ENCODE measurements at places on chromosomes 5 and 9. TPM values are rescaled to one million over a fixed set of nuclear protein-coding genes. Genes with fewer than 3 reads are reported as not detected.

DNA sequence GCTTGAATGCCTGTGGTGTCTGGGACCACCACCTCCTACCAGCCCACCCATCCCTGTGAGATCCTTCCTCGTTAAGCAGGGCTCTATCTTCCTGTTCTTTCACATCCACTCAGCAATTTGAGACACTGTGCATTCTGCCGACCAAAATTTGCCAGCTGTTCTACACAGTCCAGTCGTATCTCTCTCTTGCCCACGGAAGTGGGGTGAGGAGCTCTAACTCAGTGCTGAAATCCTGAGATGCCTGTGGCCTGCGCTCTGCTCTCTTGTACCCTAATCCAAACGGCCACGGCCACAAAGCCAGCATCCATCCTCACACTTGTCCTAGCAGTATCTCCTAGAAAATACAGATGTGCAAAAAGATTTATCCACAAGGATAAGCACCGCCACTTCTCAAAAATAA, 97.9 kb downstream of the MVB12B start:
- no peaks in the 10 kb centered on the region for H3K27me3 ChIP-seq
- DNase-seq = no peak
- H3K36me3 ChIP-seq = peaks cover 20% of the 10 kb centered on the region
- H3K4me1 ChIP-seq = peaks cover 14% of the 10 kb centered on the region
- no peak overlapping the region for H3K27ac ChIP-seq

GRCh38 chr5:10699281-10699874, 61.7 kb downstream of the DAP start:
- DNase-seq = no peak
- no peaks in the 10 kb centered on the region for H3K27me3 ChIP-seq
- no peak overlapping the region for H3K4me3 ChIP-seq

- H3K4me3 ChIP-seq = no peak overlapping the region
- peaks cover 13% of the 10 kb centered on the region for H3K27me3 ChIP-seq
- no peak overlapping the region for H3K27ac ChIP-seq
- no peaks in the 10 kb centered on the region for H3K4me1 ChIP-seq
- no peaks in the 10 kb centered on the region for H3K36me3 ChIP-seq
These were observed 147.9 kb downstream of the MSX2 start for GRCh38 chr5:174872271-174872670.

- no peak overlapping the region for H3K27ac ChIP-seq
- H3K27me3 ChIP-seq = peaks cover 4% of the 10 kb centered on the region
- no peaks in the 10 kb centered on the region for H3K36me3 ChIP-seq
- H3K4me3 ChIP-seq = no peak overlapping the region
These were observed 119.3 kb downstream of the C5orf15 start for GRCh38 chr5:133849116-133849515.

DNA sequence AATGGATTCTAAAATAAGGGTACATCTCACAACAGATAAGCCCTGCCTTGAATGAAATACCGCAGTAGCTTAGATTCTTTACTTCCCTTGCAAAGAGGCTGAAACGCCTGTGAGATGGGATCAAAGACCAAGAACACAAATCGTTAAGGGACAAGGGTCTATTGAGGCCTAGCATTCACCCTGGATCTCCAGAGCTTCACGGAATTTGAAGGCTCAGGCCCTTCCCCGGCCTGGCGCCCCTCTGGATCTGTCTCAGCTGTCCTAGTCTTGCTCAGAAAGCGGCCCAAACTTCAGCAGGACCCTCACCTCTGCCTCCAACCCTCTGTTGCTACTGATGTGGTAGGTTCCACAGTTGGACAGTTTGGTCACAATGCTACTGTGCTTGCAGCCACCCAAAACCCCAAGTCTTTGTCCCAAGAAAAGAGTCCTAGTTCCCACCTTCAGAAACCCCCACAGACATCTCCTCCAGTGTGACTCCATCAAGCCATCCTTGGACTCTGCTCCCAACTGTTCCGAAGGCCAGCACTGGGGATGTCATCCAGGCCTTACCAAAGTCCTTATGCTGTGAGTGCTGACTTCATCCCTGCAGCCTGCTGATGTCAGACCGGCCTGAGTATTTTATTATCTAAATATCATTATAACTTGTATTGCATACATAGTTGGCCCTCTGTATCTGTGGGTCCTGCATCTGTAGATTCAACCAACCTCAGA, 9.4 kb downstream of the CORO2A start:
- no peaks in the 10 kb centered on the region for H3K27me3 ChIP-seq
- H3K4me1 ChIP-seq = peaks cover 28% of the 10 kb centered on the region
- H3K36me3 ChIP-seq = peaks cover 2% of the 10 kb centered on the region
- H3K4me3 ChIP-seq = no peak overlapping the region
- peak; percentile 13 for DNase-seq

GRCh38 chr5:131265311-131265803, 1.5 kb downstream of the CDC42SE2 start:
- no peaks in the 10 kb centered on the region for H3K27me3 ChIP-seq
- H3K4me1 ChIP-seq = peaks cover 29% of the 10 kb centered on the region
- no peaks in the 10 kb centered on the region for H3K36me3 ChIP-seq
- DNase-seq = no peak
- peak overlapping the region; percentile 80 for H3K27ac ChIP-seq

GRCh38 chr5:115713408-115713807, 87.6 kb upstream of the TMED7 start:
- H3K4me3 ChIP-seq = no peak overlapping the region
- no peak for DNase-seq
- peaks cover 9% of the 10 kb centered on the region for H3K27me3 ChIP-seq

GRCh38 chr5:91361055-91361701, 21.9 kb downstream of the ARRDC3 start:
- no peak overlapping the region for H3K4me3 ChIP-seq
- no peaks in the 10 kb centered on the region for H3K27me3 ChIP-seq
- DNase-seq = no peak
- no peaks in the 10 kb centered on the region for H3K4me1 ChIP-seq
- H3K27ac ChIP-seq = no peak overlapping the region

- DNase-seq = no peak
- H3K27me3 ChIP-seq = no peaks in the 10 kb centered on the region
- no peak overlapping the region for H3K4me3 ChIP-seq
- no peaks in the 10 kb centered on the region for H3K4me1 ChIP-seq
- no peak overlapping the region for H3K27ac ChIP-seq
- peaks cover 56% of the 10 kb centered on the region for H3K36me3 ChIP-seq
These were observed 9.1 kb downstream of the ZNF300 start for GRCh38 chr5:150895431-150896428.

- no peak overlapping the region for H3K27ac ChIP-seq
- H3K36me3 ChIP-seq = peaks cover 6% of the 10 kb centered on the region
- H3K27me3 ChIP-seq = no peaks in the 10 kb centered on the region
These were observed 174.0 kb downstream of the RAPGEF6 start for GRCh38 chr5:131460867-131461572.

GRCh38 chr9:111961009-111961408, 64.4 kb downstream of the UGCG start:
- H3K4me3 ChIP-seq = no peak overlapping the region
- H3K27me3 ChIP-seq = no peaks in the 10 kb centered on the region
- H3K36me3 ChIP-seq = no peaks in the 10 kb centered on the region
- peak overlapping the region; percentile 62 for H3K27ac ChIP-seq

DNA sequence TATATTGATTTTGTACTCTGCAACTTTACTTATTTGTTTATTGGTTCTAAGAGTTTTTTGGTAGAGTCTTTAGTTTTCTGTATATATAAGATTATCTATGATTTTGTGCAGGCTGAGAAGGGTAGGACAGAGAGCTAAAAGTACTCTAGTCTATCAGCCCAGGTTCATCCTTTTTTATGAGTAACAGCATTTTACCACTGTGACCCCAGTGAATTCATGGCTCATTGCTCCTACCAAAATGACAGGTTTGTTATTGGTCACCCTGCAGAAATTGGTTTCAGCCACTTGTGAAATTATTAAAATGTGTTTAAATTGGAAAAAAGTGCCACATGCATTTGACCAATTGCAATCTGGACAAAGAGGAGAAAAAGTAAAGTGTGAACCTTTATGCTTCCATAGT, 421.4 kb upstream of the DAB2 start:
- H3K4me1 ChIP-seq = peaks cover 17% of the 10 kb centered on the region
- no peak for DNase-seq
- H3K27ac ChIP-seq = no peak overlapping the region
- H3K4me3 ChIP-seq = no peak overlapping the region
- peaks cover 5% of the 10 kb centered on the region for H3K36me3 ChIP-seq

- no peak overlapping the region for H3K27ac ChIP-seq
- peaks cover 1% of the 10 kb centered on the region for H3K36me3 ChIP-seq
- no peaks in the 10 kb centered on the region for H3K4me1 ChIP-seq
These were observed 40.4 kb downstream of the EXD3 start for GRCh38 chr9:137382444-137383080.

DNA sequence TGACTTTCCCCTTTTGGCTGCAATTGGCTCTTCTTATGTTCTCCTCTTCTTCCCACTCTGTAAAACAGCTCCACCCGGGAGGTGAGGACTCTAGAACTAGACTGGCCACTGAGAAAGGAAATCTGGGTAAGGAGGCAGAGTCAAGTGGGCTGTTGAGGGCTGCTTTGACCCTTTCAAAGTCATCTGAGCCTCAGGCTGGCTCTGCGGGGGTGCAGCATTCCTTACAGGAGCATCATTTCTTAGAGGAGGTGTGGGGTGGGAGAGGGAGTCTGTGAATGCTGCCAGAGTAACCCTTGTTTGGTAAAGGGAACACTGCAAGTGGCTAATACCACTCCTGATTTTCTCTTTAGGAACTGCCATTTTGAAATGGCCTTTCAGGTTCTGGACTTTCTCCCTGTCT, 377.7 kb upstream of the SMARCA2 start:
- H3K27ac ChIP-seq = no peak overlapping the region
- H3K27me3 ChIP-seq = peaks cover 1% of the 10 kb centered on the region
- H3K36me3 ChIP-seq = no peaks in the 10 kb centered on the region
- H3K4me1 ChIP-seq = no peaks in the 10 kb centered on the region
- DNase-seq = no peak
- H3K4me3 ChIP-seq = no peak overlapping the region

GRCh38 chr9:87310827-87311523, 186.7 kb upstream of the DAPK1 start:
- DNase-seq = no peak
- no peaks in the 10 kb centered on the region for H3K27me3 ChIP-seq
- H3K4me1 ChIP-seq = peaks cover 25% of the 10 kb centered on the region
- H3K36me3 ChIP-seq = peaks cover 3% of the 10 kb centered on the region
- H3K4me3 ChIP-seq = no peak overlapping the region
- H3K27ac ChIP-seq = no peak overlapping the region

- no peaks in the 10 kb centered on the region for H3K4me1 ChIP-seq
- no peaks in the 10 kb centered on the region for H3K27me3 ChIP-seq
- no peak overlapping the region for H3K4me3 ChIP-seq
- no peak overlapping the region for H3K27ac ChIP-seq
- DNase-seq = no peak
These were observed 9.9 kb upstream of the SH3TC2 start for GRCh38 chr5:149072791-149073190.

GRCh38 chr9:36911601-36912412, 122.3 kb downstream of the PAX5 start:
- H3K4me3 ChIP-seq = no peak overlapping the region
- DNase-seq = no peak
- no peak overlapping the region for H3K27ac ChIP-seq
- no peaks in the 10 kb centered on the region for H3K36me3 ChIP-seq
- peaks cover 48% of the 10 kb centered on the region for H3K27me3 ChIP-seq

- DNase-seq = no peak
- no peaks in the 10 kb centered on the region for H3K36me3 ChIP-seq
- no peaks in the 10 kb centered on the region for H3K27me3 ChIP-seq
- peak overlapping the region; percentile 18 for H3K27ac ChIP-seq
- peaks cover 66% of the 10 kb centered on the region for H3K4me1 ChIP-seq
These were observed 103.6 kb downstream of the LURAP1L start for GRCh38 chr9:12878351-12878978.

DNA sequence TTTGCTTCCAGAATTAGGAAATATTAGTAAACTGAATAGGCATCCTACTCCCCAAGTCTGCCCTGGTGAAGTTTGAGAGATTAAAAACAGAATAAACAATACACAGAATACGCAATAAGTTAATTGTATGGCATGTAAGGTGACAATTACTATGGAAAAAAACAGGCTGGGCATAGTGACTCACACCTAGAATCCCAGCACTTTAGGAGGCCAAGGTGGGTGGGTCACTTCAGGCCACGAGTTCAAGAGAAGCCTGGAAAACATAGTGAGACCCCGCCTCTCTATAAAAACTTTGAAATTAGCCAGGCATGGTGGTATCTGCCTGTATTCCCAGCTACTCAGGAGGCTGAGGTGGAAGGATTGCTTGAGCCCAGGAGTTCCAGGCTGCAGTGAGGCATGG, 64.2 kb upstream of the SUSD1 start:
- no peak overlapping the region for H3K27ac ChIP-seq
- peaks cover 6% of the 10 kb centered on the region for H3K4me1 ChIP-seq
- H3K4me3 ChIP-seq = no peak overlapping the region

GRCh38 chr5:67971971-67972821, 243.4 kb upstream of the PIK3R1 start:
- peaks cover 18% of the 10 kb centered on the region for H3K4me1 ChIP-seq
- no peak for DNase-seq
- no peak overlapping the region for H3K27ac ChIP-seq
- no peaks in the 10 kb centered on the region for H3K36me3 ChIP-seq
- H3K4me3 ChIP-seq = no peak overlapping the region

DNA sequence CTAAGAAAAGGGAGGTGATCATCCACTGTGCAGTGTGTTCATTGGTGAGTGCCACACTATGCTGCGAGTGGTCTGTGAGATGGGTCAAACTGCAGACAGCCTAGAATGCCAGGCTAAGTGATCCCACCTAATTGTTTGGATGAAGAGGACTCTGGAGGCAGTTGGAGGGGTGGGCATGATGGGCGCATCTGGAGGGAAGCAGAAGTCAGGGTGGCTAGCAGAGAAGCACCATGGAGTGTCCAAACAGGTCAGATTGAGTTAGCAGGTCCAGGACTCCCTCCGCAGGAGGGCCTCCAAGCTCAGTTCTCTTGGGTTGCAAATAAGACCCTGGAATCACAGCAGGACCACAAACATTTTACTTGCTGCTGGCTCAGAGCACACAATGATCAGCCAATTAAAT, 19.9 kb upstream of the ANGPTL2 start:
- no peaks in the 10 kb centered on the region for H3K36me3 ChIP-seq
- H3K4me1 ChIP-seq = peaks cover 27% of the 10 kb centered on the region
- DNase-seq = no peak
- H3K27ac ChIP-seq = no peak overlapping the region
- H3K27me3 ChIP-seq = no peaks in the 10 kb centered on the region
- H3K4me3 ChIP-seq = no peak overlapping the region

The PCDHGA7 gene
- total RNA-seq = 0.17 TPM

The PGGT1B gene
- total RNA-seq = 38.2 TPM

The FYB1 gene
- total RNA-seq = not detected

The TYRP1 gene
- 0.28 TPM for total RNA-seq

The LURAP1L gene
- total RNA-seq = 67.4 TPM

The PSAT1 gene
- 302 TPM for total RNA-seq

The PCDHB12 gene
- total RNA-seq = 2.4 TPM

The CENPK gene
- total RNA-seq = 19.6 TPM

The ITK gene
- total RNA-seq = not detected

The RAB3C gene
- not detected for total RNA-seq

The GLRA1 gene
- total RNA-seq = not detected

The PCDHA10 gene
- 6.7 TPM for total RNA-seq

The SHC3 gene
- 0.64 TPM for total RNA-seq

The FBP2 gene
- total RNA-seq = not detected

The PANK3 gene
- 79.4 TPM for total RNA-seq
